Cerebellar cortex (tissue), 1 donor: ENCODE measurements at places on chromosomes 6 and 20.

DNA sequence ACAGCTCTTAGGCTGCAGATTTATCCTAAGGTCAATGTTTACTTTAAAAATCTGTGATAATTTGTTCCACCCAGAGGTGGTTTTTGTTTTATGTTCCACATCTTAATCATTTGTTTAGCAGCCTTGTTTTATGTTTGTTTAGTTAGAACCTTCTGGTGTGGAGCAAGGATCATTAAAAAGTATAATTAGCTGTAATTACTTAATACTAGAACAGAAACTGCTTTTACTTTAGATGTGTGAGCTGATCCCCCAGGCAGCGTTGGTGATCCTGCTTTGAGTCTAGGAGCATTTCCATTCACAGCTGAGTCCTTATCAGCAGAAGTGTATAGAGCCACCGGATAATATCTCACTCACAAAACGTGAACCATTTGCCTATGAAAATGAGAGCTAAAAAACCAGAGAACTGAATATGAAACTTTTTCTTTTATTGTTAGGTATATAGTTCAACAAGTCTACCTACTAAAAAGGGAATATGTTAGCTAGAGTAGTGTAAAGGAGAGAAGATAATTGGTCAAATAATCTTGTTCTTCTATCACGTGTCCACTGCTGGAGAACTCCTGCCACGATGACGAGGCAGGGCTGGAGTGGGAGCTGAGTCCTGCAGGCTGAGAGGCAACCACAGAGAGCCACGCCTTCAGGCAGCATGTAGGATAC, 78.5 kb downstream of the TRMT11 start:
- no peak for DNase-seq

- DNase-seq: peak; percentile 58
Observed at GRCh38 chr20:41137614-41138474, 501 bp downstream of the PLCG1 start.

- no peak for DNase-seq
Observed at GRCh38 chr20:42173440-42173839, 555.3 kb upstream of the CHD6 start.

DNA sequence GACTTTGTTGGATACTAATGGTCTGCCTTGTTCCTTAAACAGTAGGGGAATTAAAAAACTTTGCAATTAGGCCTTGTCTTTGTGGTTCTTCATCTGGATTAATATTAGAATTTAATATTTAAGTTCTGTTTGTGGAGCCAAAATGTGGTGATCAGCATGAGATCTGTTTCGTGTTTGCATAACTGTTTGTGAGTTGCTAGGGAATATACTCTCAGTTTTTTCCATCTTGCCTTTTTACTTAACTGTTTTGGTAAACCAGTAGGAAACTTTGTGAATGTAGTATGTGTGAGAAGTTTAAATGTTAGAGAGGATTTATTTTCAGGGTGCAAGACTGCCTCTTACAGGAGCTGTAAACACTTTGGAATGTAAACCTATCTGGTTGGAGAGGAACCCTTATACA, 35.6 kb downstream of the LRRC1 start:
- no peak for DNase-seq

GRCh38 chr6:6494677-6495076, 93.8 kb upstream of the LY86 start:
- peak; percentile 26 for DNase-seq

DNA sequence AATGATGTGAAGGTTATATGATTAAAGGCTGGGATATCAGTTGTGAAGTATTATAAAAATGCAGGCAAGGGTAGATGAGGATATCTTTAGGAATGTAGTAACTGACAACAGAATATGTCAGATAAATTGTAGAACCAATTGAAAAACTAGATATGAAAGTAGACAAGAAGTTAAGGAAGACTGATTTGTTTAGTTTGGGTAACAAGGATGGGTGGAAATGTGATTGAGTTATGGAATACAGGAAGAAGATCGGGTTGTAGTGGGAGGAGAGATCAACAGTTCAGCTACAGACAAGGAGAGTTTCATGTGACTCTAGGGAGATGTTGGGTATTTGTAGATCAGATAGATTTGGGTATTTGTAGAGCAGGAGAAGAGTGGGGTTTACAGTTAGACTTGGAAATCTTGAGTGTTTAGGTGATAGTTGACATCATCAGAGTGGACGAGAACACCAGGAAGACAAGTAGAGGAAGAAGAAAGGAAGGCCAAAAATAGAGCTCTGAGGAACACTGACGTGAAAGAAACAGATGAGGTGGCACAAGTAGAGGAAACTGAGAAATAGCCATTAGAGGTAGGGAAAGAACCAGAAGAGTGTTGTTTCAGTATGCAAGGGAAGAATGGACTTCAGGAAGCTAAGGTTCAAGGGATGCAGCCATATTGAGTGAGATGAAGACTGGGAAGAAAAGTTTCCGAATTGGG, 12.1 kb upstream of the TSPYL1 start:
- DNase-seq: no peak

DNA sequence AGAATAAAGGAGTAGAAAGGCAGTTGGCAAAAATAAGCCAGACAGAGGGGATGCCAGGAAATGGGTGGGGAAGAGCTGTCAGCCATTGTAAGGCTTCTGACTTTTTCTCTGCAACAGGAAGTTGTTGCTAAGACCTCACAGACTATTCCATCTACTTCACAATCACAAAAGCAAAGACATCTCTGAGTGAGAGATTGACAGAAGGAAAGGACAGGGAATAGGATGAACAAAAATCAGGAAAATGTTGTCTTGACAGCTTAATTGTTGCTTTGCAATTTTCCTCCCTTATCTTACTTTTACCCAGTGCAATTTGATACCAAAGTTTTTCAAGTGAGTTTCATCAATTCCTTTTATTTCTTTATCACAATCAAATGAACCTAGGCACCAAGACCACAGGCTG, 291.2 kb downstream of the CBLN4 start:
- no peak for DNase-seq

GRCh38 chr6:139149383-139149782, 14.5 kb downstream of the HECA start:
- DNase-seq: no peak

DNA sequence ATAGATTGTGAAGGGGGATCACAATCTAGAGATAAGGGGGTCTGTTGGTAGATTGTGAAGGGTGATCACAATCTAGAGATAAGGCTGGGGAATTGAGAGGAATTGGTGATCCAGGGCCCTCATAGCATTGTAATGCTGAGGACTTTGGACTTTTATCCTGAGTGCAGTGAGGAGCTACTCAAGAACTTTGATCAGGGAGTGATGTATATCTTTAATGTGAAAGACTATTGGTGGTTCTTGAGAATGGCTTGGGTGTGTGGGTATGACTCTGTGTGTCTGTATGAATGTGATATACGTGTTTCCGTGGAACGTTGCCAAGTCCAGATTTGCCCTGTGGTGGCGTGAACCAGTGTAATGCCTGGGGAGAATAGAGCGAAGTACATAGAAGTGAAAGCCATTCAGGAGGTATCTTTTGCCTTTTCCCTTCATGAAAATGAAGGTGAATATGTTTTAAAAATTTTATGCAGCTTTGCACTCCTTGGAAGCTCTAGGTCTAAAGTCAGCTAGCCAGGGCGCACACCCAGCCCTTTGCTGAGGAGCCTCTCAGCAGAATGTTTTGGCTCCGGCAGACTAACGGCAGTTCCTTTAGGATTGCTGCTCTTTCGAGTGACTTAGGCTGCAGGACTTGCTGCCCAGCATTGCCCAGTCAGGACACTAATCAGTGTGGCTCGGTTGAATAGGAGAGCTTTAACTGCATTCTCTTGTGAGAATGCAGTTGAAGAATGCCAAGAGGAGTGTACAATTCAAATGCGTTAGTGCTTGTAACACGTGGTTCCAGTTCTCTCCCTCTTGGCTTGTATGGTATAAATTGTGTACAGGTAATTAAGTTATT, 3.5 kb downstream of the ZFAND3 start:
- peak; percentile 43 for DNase-seq

DNA sequence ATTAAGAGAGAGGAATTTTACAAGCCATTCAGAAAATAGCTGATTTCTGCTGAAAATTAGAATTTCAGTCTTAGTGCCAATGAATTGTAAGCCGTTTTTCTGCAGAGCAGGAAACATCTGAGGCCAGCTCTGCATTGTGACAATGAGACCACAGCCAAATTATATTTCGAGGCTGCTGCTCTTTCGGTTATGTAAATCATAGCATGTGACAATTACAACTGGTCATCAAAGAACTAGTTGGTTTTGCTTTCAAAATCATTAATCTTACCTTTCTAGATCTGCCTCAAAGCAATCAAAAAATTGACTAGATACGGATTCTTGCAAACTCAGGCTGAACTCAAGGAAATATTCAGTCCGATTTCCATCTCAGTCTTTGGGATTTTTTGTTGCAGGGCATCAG, 33.4 kb upstream of the INSM1 start:
- DNase-seq: no peak

DNA sequence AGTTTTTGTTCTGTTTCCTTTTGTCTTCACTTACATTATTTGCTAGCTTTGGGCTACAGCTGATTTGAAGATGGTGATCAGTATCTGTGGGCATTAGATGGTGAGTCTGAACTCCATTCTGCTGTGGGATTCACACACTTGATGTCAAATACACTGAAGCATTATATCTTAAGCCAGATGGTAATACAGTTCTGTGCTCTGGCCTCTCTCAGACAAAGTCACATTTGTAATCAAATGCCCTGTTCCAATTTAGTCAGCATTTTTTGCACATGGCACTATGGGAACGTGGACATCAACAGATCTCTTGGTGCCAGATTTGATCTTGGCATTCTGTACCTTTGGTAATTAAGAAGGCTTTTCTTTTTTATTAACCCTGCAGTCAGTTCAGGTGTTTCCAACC, 56.0 kb downstream of the SASH1 start:
- no peak for DNase-seq

- peak; percentile 2 for DNase-seq
Observed at GRCh38 chr6:16836144-16836981, 75.1 kb upstream of the ATXN1 start.

DNA sequence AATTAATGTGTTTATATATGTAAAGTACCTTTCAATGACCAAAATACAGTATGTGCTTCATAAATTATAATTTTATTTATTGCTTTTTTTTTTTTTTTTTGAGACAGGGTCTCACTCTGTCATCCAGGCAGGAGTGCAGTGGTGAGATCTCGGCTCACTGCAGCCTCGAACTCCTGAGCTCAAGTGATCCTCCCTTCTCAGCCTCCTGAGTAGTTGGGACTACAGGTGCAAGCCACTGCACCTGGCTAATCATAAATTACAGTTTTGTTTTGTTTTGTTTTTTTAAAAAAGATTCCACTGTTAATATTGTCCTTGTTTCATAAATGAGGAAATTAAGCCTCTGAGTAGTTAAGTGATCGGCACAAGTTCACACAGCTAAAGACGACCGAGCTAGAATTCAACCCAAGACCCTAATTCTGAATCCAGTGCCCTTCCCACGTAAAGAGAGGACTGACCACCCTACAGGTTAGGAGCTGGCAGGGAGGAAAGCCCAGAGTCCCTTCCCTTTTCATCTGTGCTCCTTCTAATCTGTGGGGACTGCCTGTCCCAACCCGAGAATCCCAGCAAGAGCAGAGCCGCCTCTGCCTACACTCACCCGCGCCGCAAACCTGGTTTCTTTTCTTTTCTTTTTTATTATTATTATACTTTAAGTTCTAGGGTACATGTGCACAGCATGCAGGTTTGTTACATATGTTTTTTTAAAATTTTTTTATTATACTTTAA, 8.5 kb upstream of the GDF5 start:
- no peak for DNase-seq

GRCh38 chr20:54650052-54650719, 174.8 kb downstream of the DOK5 start:
- DNase-seq: no peak

GRCh38 chr20:53382263-53382844, 211.3 kb downstream of the ZNF217 start:
- DNase-seq: no peak

GRCh38 chr6:1589208-1589607, 20.5 kb upstream of the FOXC1 start:
- no peak for DNase-seq

DNA sequence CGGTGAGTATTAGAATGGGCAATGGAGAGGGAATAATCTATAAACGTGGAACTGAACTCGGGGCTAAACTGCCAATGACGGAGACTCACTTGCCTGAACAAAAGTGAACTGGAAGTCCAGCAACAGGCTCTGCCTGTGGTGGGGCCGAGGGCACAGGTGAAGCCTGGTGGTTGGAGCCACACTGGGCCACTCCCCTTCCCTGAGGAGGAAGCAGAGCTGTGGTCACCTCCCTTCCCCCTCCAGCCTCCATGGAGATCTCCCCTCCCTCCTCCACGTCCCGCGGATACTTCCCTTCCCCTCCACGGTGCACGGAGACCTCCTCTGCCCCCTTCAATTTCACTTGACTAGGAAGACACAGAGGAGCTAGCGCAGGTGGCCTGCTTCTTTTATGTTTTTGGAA, 14.7 kb upstream of the DSP start:
- no peak for DNase-seq

DNA sequence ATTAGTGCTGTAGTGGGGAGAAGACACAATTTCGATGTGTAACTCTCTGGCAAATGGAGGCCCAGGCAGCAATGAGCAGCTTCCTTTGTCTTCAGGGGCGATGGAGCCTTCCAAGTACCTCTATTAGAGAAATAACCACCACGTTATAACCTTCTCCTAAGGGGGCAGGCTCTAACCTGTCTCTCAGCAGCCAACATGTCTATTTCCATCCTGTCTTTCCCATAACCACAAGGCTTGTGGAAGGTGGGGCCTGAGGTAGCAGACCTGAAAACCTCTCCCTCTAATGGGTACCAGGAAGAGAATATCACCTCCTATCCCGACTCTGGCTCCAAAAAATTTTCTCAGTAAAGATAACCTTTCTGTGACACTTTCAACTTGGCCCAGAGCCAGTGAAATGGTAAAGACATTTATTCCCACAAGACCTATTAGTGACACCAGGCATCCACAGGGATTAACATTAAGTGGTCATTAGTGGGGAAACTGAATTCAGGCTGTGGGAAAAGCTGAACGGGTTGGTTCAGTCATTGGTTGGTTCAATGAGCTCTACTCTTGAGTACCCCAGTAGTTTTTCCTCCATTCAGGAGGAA, 4.0 kb downstream of the PEX6 start:
- no peak for DNase-seq

GRCh38 chr6:121660277-121660676, 224.8 kb downstream of the GJA1 start:
- DNase-seq: no peak

- peak; percentile 47 for DNase-seq
Observed at GRCh38 chr6:57267586-57268293, 45.6 kb upstream of the RAB23 start.

- no peak for DNase-seq
Observed at GRCh38 chr20:2815242-2815900, 584 bp downstream of the C20orf141 start.

DNA sequence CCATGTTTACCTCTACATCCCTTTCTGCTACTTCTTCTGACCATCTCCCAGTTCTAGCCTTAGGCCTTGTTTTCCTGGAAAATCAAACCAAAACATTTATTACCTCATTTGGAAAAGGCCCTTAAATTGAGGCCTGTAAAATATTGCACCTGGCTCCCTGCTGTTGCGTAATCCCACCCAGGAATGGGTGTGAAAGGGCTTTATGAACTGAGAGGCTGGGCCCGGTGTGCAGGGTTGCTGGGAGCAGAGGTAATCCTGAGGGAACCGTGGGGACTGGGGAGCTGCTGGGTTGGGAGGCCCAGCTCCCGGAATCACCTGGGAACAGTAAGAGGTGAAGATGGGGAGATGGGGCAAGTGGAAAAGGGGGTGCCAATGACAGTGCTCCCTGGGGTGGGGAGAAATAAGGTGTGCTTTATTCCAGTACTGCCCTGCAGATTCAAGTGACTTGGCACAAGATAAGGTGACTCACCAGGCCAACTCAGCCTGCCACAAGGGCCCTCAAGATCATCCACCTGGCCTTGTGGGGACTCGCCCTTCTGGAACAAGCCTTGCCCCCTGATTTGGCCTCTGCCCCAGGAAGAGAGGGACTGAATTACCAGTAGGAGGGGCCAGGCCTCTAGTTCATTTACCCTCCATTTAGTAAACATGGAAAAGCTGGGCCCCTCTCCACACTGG, 44.2 kb downstream of the KCNK5 start:
- no peak for DNase-seq
